Activated CD8-positive, alpha-beta memory T cell treated with anti-CD3 and anti-CD28 coated beads, Interleukin-2, amount 10 ng/mL, durations not matched to agents 7 days and 5 days (primary cell): ENCODE measurements at places on chromosomes 11 and 22. TPM values are rescaled to one million over a fixed set of nuclear protein-coding genes. Genes with fewer than 3 reads are reported as not detected.

- H3K4me3 ChIP-seq = no peak overlapping the region
- peaks cover 38% of the 10 kb centered on the region for H3K4me1 ChIP-seq
- H3K27me3 ChIP-seq = peaks cover 2% of the 10 kb centered on the region
- no peak for DNase-seq
Measured at GRCh38 chr22:30115705-30116104, 35.4 kb downstream of the HORMAD2 start.

DNA sequence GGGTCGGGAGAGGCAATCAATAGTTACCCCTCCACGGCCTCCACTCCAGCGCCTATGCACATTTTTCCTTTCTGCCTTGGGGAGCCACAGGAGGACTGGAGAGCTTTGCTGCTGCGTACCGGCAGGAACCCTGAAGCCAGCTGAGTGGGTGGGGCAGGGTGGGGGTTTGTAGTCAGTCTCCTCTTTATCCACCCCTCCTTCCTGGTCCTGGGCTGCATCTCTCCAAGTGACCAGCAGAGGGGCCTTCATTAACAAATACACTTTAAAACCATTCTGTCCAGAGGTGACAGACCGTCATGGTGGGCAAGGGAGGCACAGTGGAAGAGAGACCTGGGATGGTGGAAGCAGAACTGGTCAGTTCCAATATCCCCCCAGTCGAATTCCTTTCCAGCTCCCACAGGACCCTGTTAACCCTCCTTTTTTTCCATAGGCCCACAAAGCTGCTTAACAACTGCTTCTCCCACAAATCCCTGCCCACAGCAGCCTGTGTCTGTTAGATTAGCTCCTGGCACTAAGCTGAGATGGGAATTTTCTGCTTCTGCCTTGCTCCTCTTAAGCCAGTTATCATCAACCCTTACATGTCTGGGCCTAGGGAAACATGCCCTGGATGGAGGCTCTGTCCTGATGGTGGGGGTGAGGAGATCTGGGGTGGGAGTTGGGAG is 3.9 kb upstream of the ABCG4 start:
- no peak overlapping the region for H3K4me3 ChIP-seq
- H3K27ac ChIP-seq = no peak overlapping the region
- H3K4me1 ChIP-seq = peaks cover 9% of the 10 kb centered on the region
- H3K36me3 ChIP-seq = no peaks in the 10 kb centered on the region

GRCh38 chr22:45091254-45091854 is 72.4 kb upstream of the NUP50 start:
- no peak overlapping the region for H3K27ac ChIP-seq
- no peak overlapping the region for H3K4me3 ChIP-seq
- H3K36me3 ChIP-seq = no peaks in the 10 kb centered on the region
- DNase-seq = no peak
- H3K27me3 ChIP-seq = peaks cover 10% of the 10 kb centered on the region

GRCh38 chr11:113111156-113111555 is 149.9 kb downstream of the NCAM1 start:
- no peaks in the 10 kb centered on the region for H3K36me3 ChIP-seq
- H3K4me3 ChIP-seq = no peak overlapping the region
- no peak for DNase-seq
- H3K27ac ChIP-seq = no peak overlapping the region
- no peaks in the 10 kb centered on the region for H3K4me1 ChIP-seq

DNA sequence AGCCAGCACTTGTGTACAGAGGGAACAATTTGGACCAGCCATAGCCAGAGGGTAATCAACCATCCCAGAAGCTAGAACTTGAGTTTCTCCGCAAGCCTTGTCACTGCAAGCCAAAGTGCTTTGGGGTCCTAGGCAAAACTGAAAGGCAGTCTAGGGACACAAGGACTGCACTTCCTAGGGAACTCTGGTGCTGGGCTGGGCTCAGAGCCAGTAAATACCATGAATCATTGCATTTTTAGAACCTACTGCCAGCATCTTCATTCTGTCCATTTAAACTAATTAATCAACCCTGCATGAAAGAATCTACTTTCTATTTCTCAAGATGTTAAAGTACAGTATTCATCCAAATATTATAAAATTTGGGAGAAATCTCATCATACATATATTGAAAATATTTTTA is 20.0 kb downstream of the PATE3 start:
- no peak for DNase-seq
- H3K4me3 ChIP-seq = no peak overlapping the region
- no peak overlapping the region for H3K27ac ChIP-seq
- H3K27me3 ChIP-seq = peaks cover 11% of the 10 kb centered on the region

DNA sequence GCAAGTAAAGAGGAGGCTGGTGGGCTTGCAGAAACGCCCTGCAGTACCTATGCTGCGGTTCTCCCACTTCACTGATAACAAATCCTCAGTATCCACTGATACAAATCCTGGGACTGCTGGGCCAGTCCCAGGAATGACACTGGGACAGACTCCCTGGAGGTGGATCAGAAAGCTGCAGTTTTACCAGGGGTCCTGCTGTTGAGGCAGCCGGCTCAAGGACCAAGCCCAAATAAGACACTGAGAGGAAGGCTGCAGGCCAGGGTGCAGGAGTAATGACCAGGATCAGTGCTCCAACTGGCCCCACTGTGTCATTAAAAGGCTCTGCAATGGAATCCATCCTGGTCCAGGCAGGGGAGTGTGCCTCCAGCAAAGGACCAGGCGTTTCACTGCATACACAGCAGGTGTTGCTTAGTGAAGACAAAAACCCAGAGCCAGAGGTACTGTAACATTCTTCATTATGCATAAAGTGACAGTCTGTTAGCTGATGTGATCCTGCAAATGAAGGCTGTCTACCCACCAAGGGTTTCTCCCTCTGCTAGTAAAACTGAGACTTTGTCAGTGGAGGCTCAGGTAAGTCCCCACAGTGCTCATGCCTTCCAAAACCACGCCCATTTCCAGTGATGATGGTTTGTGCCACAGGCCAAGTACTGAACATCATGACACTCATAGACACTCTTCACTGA is 1.4 kb upstream of the C22orf39 start:
- peak overlapping the region; percentile 91 for H3K4me3 ChIP-seq
- H3K4me1 ChIP-seq = peaks cover 33% of the 10 kb centered on the region
- DNase-seq = peak; percentile 71
- H3K27me3 ChIP-seq = no peaks in the 10 kb centered on the region

- peak overlapping the region; percentile 95 for H3K27ac ChIP-seq
- H3K27me3 ChIP-seq = peaks cover 12% of the 10 kb centered on the region
- H3K4me3 ChIP-seq = peak overlapping the region; percentile 96
- peak; percentile 65 for DNase-seq
- H3K4me1 ChIP-seq = peaks cover 39% of the 10 kb centered on the region
- H3K36me3 ChIP-seq = peaks cover 18% of the 10 kb centered on the region
Measured at GRCh38 chr11:13668957-13669521, 571 bp downstream of the FAR1 start.

DNA sequence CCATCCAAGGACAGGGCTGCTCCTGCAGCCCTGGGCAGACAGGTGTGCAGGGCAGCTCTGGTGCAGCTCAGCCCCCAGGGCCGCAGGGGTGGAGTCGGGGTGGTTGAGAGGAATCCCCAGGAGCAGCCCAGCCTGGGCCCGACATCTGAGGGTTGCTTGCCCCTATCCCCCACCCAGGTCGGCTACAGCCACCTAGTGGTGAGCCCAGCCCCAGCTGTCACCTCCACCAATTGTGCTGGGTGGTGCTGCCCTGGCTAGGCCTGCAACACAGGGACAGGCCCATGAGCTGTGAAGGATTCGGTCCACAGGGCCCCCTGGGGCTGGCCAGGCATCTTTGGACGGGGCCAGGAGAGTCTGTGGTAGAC is 29.6 kb downstream of the RTN4R start:
- H3K4me1 ChIP-seq = peaks cover 30% of the 10 kb centered on the region
- H3K4me3 ChIP-seq = peak overlapping the region; percentile 55
- peak overlapping the region; percentile 90 for H3K27ac ChIP-seq
- DNase-seq = peak; percentile 88

DNA sequence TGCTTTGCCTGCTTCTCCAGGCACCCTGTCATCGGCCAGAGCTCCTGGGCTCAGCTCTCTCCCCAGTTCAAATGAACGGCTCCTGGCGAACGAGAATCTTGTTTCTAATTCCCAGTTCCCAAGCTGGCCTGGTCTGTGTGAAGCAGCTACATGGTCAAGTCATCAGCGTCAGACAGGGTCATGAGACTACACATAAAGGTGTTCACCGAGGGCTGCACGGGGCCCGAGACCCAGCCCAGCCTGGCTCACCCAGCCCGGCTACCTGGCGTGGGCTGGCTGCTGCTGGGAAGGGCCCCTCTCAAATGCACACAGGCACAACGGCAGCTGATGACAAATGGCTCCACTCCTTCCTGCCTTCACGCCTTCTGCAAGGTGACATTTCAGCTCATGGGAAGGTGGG is 14.6 kb upstream of the CELSR1 start:
- no peak for DNase-seq
- H3K4me3 ChIP-seq = no peak overlapping the region
- no peak overlapping the region for H3K27ac ChIP-seq
- no peaks in the 10 kb centered on the region for H3K36me3 ChIP-seq
- peaks cover 16% of the 10 kb centered on the region for H3K27me3 ChIP-seq

DNA sequence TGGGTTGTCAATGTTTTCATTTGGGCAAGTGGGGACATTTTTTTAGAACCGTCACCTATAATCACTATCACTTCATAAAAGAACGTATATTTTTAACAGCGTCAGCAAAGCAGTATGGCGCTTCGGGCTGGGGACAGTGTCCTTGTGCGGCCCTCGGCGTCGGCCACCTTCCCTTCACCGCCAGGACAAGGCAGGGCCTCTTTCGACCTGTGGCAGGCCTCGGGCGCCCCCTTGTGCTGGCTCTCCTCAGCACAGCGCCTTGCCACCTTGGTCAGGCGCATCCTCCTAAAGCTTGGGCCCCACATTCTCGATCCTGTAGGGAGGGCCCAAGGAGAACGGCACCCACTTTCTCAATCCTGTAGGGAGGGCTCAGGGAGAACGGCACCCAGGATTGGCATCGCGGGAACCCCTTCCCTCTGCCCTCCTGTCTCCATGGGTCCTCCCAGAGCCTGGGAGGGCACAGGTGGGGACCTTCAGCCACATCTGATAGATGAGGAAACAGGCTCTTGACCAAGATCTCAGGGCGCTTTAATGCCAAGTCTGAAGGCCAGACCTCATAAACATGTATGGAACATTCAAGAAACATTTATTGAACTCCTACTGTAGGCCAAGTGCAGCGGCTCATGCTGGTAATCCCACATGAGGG is 11.5 kb upstream of the FADD start:
- H3K36me3 ChIP-seq = no peaks in the 10 kb centered on the region
- no peak overlapping the region for H3K27ac ChIP-seq

DNA sequence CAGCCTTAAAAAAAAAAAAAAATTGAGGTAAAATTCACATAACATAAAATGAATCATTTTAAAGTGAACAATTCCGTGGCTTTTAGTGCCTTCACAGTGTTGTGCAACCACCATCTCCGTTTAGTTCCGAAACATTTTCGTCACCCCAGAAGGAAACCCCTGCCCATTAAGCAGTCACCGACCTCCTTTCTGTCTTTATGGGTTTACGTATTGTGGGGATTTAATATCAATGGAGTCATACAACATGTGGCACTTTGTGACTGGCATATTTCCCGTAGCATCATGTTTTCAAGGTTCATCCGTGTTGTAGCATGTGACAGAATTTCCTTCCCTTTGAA is 65.5 kb downstream of the BCR start:
- H3K27ac ChIP-seq = no peak overlapping the region
- H3K4me3 ChIP-seq = no peak overlapping the region
- peaks cover 78% of the 10 kb centered on the region for H3K4me1 ChIP-seq
- no peaks in the 10 kb centered on the region for H3K27me3 ChIP-seq

DNA sequence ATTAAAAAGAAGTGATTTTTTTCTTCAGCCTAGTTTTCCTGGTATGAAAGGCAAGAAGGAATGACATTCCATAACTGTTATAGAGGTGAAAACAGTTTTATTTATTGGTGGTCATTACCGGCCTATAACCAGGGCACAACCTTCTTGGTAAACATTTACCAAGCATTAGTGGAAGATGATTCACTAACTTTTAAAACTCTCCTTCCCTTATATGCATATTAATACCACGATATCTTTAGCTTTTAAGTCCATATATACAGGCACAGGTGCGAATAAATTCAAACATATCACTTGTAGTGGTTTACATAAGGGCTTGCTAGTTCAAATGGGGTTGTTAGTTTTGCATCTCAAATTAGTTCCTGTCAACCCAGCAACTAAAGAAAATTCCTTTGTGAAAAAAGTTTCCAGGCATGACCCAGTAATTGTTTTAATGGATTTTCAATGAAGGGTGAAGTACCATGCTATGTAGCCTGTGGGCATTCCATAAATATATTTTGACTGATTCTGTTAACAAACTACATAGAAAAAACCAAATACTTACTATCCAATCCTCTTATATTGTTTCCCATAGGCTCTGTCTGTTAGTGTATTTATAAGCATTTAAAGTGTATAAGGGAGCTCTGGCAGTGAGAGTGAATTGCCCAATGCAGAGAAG is 30.6 kb upstream of the ROBO3 start:
- no peaks in the 10 kb centered on the region for H3K36me3 ChIP-seq
- no peak overlapping the region for H3K4me3 ChIP-seq
- H3K4me1 ChIP-seq = peaks cover 17% of the 10 kb centered on the region
- no peak overlapping the region for H3K27ac ChIP-seq
- peaks cover 52% of the 10 kb centered on the region for H3K27me3 ChIP-seq
- DNase-seq = no peak

GRCh38 chr11:68905421-68906360 is 2.0 kb downstream of the IGHMBP2 start:
- H3K4me3 ChIP-seq = peak overlapping the region; percentile 99
- H3K4me1 ChIP-seq = peaks cover 35% of the 10 kb centered on the region
- no peaks in the 10 kb centered on the region for H3K27me3 ChIP-seq
- peak overlapping the region; percentile 12 for H3K27ac ChIP-seq
- H3K36me3 ChIP-seq = peaks cover 14% of the 10 kb centered on the region
- DNase-seq = no peak

DNA sequence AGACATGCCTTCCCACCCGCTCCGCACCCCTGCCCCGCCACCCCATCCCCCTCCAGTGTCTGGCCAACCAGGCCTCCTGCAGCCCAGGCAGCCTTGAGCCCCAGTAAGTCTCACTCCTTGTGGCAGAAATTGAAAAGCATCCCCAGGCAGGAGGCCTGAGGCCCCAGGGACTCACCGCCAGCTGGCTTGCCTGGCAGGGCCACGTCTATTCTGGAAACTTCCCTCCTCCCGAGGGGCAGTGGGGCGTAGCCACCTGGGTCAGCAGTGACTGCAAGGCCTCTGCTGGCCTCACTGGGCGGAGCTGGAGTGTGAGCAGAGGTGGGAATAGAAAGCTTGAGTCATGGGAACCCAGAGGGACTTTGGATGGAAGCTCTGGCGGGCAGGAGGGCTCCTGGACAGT is 26.3 kb downstream of the ANO1 start:
- no peak overlapping the region for H3K4me3 ChIP-seq
- no peaks in the 10 kb centered on the region for H3K27me3 ChIP-seq
- H3K36me3 ChIP-seq = no peaks in the 10 kb centered on the region
- H3K4me1 ChIP-seq = no peaks in the 10 kb centered on the region
- DNase-seq = no peak
- no peak overlapping the region for H3K27ac ChIP-seq

Gene OR52I2
- not detected for total RNA-seq

Gene CHEK1
- 106 TPM for total RNA-seq

Gene CLMP
- total RNA-seq = not detected

Gene CDC42EP1
- 0.47 TPM for total RNA-seq

Gene TMEM191B
- total RNA-seq = 2.8 TPM

Gene CDKN1C
- 0.44 TPM for total RNA-seq

Gene TIMM8B
- total RNA-seq = 59.8 TPM

Gene ASPHD2
- 15.3 TPM for total RNA-seq

Gene PLAAT4
- 85.3 TPM for total RNA-seq

Gene CARD10
- not detected for total RNA-seq

Gene ATL3
- total RNA-seq = 31.9 TPM

Gene DTX4
- 0.28 TPM for total RNA-seq

Gene PHOX2A
- not detected for total RNA-seq

Gene HBG2
- not detected for total RNA-seq

Gene OR4D5
- not detected for total RNA-seq

Gene CHRM4
- not detected for total RNA-seq
